ENCODE measurements at places on chromosomes 6 and 20.

DNA sequence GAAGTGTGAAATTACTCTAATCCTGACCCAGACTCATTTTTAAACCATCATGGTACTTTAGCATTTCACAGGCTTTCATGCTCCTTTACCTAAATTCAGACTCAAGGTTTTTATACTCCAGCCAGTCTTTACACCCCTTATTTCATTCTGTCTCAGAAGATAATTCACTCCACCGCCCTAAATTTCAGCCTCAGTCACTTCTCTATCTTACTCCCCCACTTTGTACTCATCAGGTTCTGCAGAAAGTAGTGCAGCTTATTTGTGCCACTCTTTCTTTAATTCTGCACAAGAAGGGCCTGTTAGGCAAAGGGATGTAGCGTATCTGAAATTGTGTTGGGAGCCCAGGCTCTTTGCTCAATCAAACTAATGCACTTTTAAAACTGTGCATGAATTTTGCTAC is 205.5 kb downstream of the ARHGAP18 start:
- DNase-seq, result no peak

DNA sequence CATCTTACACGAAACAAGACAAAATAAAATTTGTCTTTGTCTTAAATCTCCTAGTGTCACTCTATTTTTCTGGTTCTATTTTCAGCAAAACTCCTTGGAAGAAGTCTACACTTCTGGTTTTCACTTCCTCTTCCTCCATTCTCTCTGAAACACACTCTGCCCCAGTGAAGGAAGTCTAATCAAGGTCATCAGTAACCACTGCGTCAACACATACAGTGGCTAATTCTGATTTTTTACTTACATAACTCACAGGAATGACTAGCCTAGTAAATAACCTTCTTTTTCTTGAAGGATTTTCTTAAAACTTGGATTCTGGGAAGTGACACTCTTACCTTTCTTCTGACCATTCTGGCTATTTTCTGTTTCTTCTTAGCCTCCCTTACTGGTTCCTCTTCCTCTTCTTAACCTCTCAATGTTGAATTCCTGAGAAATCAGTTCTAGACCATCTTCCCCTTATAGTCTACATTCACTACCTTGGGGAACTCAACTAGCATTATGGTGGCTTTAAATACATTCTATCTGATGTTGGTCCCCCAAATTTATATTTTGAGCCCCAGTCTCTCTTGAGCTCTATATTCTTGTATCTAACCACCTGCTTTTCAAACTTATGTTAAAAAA is 37.5 kb downstream of the AIG1 start:
- DNase-seq, result no peak

DNA sequence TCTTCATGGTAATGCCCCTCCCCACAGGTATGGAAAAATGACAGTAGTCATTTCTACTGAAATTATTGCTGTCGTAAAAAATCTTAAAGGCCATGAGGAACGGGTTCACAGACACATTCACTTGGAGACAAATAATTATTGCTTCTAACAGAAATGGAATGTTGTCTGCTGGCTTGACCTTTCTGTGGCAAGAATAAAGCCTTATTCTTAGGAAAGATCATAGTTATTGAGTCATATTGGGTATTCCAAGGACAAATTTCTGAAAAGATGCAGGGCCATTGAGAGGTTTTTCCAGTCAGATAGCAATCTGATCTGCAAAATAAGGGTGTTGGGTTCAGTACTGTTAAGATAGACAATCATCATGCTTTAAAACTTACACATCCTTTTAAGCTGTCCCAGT is 29.2 kb downstream of the AKAP7 start:
- no peak for DNase-seq

- DNase-seq, result no peak
Measured at GRCh38 chr20:36847009-36847709, 28.8 kb upstream of the TLDC2 start.

DNA sequence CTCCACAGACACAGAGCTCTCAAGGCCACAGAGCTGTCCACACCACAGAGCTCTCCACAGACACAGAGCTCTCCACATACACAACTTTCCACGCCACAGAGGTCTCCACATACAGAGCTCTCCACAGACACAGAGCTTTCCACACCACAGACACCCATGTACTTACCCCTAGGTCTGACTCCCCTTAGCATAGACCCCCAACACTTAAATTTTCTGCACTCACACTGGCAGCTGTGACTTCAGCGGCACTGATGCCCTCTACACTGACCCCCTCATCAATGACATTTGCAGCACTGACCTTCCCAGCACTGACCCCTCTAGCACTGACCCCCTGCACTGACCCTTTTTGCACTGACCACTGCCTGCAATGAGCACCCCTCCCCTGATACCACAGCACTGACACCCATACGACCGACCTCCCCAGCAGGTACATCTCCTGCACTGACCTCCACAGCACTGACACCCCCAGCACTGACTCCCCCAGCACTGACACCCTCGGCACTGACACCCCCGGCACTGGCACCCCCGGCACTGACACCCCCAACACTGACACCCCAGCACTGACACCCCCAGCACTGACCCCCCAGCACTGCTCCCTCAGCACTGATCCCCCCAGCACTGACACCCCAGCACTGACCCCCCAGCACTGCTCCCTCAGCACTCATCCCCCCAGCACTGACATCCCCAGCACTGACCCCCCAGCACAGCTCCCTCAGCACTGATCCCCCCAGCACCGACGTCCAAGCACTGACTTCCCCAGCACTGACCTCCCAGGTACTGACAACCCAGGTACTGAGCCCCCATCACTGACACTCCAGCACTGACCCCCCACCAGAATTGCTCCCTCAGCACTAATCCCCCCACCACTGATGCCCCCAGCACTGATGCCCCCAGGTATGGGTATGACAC is 56.5 kb downstream of the ERMARD start:
- no peak for DNase-seq

DNA sequence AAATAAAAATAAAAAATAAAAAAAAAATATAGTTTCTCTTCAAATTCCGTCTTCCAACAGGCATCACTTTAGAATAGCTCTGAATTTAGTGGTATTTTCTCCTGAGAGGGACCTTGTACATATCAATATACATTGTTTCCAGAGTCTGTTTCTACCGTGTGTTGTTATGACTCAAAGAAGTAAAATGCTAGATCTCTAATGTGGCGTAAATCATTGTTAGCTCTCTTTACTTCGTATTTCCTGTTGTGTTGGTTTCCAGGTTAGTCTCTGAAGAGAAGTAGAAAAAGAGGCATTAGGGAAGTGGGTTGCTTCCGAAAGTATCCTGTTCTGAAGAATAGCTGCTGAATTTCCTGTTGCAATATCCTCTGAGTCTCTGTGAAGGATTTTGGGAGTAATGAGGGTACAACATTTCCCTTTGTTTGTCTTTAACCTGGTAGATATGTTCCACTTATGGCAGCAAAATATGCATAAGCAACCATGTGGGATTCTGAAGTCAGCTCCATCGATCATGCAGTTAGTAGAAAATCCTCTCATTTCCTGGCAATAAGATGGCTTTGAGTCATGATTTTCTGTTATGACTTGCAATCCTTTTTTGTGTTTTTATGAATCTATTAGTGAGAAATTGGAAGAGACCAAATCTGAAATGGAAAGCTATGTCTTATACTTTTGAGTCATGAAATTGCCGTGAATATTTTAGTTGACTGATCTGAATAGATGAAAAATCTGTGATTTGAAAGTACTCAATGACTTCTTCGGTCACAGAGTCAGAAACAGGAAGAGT is 42.0 kb upstream of the MCHR2 start:
- DNase-seq, result no peak

DNA sequence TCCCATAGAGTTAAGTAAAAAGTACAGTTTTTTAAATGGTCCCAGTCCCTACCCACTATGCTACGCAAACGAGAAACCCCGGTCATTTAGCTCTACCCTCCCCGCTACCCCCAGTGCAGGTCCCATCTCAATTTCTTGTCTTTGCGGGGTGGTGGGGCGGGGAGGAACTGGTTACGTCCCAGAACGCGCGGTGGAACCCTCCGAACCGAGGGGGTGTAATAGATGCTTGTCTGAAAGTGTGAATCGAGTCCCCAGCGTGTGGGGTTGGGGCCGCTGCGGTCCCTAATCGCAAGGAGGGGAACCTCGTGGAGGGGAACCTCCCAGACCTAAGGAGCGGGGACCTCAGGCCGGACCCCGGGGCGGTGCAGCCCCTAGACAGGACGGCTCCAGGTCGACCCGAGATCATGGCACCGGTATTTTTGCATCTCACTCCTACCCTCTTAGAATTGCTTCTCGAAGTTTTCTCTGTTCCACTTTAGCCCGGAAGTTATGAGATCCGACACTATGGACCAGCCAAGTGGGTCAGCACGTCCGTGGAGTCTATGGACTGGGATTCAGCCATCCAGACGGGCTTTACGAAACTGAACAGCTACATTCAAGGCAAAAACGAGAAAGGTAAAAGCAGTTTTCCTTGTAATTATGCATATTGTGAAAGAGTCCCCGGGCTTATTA is 779 bp downstream of the HEBP2 start:
- DNase-seq, result no peak

- no peak for DNase-seq
Measured at GRCh38 chr6:3455569-3456394, 1.1 kb downstream of the SLC22A23 start.

DNA sequence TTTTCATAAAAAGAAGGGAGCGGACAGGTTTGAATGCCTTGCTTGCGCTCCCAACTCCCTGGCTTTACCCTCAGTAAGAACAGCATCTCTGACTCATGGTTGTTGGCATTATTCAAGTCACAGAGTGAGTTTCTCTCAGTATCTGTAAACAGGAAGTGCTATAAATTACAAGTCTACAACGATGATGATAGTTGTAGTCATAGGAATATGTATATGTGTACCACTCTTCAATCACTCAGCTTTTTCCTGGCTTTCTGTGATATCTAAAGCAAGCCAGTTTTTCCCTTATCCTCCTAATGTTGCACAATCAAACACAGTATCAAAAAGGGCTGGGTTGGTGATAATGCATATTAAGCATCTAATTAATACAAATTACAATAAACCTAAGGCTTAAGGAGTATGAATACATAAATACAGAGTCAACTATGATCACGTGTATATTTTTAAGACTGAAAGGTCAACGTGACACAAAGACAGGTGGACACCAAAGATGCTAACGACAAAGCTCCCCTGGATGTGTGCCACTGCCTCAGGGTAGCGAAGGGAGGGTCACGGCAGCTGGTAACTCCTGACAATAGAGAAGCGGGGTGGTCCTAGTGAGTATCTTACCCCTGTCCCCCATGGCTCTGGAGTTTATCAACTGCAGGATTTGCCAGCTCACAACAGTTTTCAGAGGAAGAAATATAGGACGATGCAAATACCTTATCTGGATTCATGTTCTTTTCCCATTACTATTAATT is 202.8 kb downstream of the BTBD9 start:
- DNase-seq, result no peak

GRCh38 chr20:44025756-44026155 is 111.1 kb downstream of the TOX2 start:
- no peak for DNase-seq

- no peak for DNase-seq
Measured at GRCh38 chr6:155011809-155012291, 16.7 kb downstream of the TIAM2 start.

- no peak for DNase-seq
Measured at GRCh38 chr20:52534616-52535015, 343.0 kb upstream of the ZFP64 start.

- DNase-seq, result no peak
Measured at GRCh38 chr6:39772559-39773273, 19.5 kb upstream of the DAAM2 start.

- no peak for DNase-seq
Measured at GRCh38 chr6:148379481-148379880, 36.8 kb downstream of the SASH1 start.

- no peak for DNase-seq
Measured at GRCh38 chr6:124881898-124882578, 80.2 kb upstream of the RNF217 start.
